ENCODE measurements at places on chromosomes 13 and 19.

DNA sequence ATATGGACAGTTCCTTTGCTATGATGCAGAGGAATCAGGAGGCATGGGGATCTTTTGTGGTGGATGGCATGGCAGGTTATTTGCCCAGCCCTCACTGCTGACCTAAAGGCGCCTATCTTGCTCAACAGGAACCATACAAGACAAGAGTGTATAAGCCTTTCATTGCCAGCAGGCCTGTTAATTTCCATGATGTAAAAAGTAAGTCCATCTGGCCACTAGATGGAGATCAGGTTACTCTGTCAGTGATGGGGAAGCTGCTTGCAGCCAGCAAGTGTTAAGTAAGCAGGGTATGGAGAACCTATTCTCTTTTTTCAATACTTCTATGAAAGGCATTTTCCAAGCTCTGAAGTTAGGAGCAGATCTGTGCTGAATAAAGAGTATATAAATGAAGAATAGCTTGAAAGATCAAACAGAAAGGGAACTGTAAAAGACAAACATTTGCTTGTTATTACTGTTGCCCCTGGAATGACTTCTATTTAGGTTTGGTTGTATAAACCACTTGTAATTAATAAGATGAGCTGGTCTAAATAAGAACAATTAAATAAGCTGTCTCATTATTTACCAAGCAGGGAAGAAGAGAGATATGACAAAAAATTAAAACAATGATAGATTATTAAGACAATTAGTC is 210.9 kb downstream of the RGCC start:
- peak; percentile 92 for DNase-seq

DNA sequence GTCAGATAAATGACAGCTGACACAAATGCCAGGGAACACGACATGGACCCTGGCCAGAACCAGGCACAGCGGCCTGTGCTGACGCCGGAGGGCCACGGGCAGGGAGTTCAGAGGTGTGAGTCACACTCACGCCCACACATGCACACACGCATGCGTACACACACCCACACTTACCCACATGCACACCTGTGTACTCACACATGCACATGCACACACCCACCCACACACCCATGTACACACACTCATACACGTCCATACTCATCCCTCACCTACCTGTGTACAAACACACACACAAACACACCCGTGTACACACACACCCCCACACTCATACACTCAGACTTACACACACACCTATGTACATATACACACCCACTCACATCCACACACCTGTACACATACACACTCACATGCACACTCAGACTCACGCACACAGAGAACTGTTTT is 40.4 kb downstream of the MLLT1 start:
- no peak for DNase-seq

DNA sequence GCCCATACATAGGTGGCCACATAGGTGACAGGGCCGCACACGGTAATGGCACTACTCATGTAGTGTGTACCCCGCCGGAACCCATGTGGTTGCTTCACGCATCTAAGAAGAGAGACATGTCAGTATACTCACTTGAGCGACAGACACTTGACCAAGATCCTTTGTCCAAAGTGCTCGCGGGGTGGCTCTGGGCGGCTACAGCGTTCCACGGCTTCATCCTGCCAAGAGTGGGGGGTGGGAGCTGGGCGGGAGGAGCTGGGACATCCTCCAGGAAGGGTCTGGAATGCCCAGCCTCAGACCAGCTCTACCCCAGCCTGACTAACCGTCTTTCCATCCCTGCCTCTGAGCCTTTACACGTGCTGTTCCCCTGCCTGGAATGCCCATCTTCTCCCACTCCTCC is 8.5 kb downstream of the ANGPTL8 start:
- no peak for DNase-seq

- no peak for DNase-seq
These were observed 212.7 kb downstream of the DIAPH3 start for GRCh38 chr13:59951011-59951410.
